ENCODE measurements at places on chromosomes 2 and 18.
A peak's percentile ranks its signal among the peaks of the same experiment; 100 is the strongest.

GRCh38 chr2:196801674-196802261 is 2.3 kb upstream of the GTF3C3 start:
- DNase-seq: no peak

GRCh38 chr2:142876423-142876822 is 1.0 kb upstream of the KYNU start:
- no peak for DNase-seq

DNA sequence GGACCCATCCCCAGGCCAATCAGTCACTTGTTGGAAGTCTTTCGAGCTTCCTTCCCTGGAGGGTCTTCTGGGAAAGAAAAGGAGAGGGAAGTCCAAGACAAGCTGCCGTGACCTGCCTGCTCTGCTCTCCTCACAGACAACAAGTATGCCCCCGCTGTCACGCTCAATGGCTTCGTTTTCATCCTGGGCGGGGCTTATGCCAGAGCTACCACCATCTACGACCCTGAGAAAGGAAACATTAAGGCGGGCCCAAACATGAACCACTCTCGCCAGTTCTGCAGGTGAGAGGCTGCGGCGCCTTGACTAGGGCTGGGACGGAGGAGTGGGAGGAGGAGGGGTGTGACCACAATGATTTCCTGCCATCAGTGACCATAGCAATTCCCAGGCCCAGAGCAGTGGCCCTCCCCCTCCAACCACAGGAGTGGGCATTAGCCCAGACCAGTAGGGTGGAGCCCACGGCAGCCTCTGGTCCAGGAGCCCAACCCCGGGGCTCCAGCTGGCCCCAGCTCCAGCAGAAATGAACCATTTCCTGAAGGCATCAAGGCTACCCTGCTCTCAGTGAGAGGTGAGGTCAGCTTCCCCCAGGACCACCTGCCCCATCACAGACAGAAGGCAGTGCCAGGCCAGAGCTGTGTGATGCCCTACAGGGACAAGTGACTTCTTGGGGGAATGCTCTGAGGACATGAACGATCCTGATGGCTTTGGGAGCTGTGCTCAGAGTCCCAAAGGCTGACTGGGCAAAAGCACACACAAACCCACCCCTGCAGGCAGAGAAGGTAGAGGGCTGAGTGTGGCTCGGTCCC is 223.1 kb downstream of the ATAD2B start:
- DNase-seq: no peak

DNA sequence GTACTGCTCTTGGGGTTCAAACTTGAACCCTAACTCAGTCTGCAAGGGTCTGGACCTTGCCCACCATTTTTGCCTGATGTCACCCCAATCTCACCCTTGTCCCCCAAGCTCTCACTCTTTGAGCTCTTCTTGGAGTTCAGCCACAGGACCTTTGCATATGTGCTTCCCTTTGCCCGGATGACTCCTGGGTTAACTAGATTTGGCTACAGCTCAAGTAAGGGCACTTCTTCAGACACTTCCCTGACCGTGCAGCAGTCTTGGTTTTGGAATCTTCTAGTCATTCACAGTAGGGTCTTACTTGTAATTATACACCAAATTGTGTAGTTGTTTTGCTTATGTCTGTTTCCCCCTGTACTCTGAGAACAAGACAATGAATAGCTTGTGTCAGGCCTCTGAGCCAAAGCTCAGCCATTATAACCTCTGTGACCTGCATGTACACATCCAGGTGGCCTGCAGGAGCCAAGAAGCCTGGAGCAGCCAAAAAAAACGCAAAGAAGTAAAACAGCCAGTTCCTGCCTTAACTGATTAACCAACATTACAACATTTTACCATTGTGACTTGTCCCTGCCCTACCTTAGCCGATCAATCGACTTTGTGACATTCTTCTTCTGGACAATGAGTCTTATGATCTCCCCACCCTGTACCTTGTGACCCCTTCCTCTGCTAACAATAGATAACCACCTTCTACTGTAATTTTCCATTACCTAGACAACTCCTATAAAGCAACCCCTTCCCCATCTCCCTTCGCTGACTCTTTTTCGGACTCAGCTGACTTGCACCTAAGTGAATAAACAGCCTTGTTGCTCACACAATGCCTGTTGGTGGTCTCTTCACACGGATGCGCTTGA is 1.0 kb upstream of the MOGAT1 start:
- DNase-seq: no peak

GRCh38 chr2:62234755-62235655 is 39.1 kb downstream of the B3GNT2 start:
- peak; percentile 83 for DNase-seq

GRCh38 chr2:109446278-109447131 is 167.3 kb downstream of the SEPTIN10 start:
- DNase-seq: peak; percentile 77

DNA sequence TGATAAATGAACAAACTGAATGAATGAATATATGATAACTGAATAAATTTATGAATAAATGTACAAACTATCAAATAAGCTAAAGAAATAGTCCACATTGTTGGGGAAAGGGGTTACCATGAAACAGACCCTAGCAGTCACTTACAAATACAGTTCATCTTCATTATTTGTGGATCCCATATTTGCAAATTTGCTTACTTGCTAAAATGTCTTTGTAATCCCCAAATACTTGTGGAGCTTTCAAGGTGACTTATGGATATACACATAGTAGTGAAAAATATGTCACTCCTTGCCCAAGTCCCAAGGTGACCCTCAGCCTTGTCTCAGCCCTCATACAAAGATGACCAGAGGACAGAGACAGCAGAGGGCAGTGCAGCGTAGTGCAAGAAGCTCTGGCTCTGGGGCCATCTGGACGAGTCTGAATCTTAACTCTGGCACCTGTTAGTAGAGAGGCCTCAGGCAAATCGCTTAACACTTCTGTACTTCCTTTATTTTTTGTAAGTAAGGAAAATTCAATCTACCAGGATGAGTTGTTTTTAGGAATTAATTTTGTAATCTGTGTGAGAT is 3.1 kb downstream of the PAIP2B start:
- DNase-seq: peak; percentile 80

GRCh38 chr2:223100061-223100511 is 48.1 kb downstream of the KCNE4 start:
- DNase-seq: no peak

- no peak for DNase-seq
Measured at GRCh38 chr18:76264198-76264875, 230.7 kb downstream of the ZNF516 start.

DNA sequence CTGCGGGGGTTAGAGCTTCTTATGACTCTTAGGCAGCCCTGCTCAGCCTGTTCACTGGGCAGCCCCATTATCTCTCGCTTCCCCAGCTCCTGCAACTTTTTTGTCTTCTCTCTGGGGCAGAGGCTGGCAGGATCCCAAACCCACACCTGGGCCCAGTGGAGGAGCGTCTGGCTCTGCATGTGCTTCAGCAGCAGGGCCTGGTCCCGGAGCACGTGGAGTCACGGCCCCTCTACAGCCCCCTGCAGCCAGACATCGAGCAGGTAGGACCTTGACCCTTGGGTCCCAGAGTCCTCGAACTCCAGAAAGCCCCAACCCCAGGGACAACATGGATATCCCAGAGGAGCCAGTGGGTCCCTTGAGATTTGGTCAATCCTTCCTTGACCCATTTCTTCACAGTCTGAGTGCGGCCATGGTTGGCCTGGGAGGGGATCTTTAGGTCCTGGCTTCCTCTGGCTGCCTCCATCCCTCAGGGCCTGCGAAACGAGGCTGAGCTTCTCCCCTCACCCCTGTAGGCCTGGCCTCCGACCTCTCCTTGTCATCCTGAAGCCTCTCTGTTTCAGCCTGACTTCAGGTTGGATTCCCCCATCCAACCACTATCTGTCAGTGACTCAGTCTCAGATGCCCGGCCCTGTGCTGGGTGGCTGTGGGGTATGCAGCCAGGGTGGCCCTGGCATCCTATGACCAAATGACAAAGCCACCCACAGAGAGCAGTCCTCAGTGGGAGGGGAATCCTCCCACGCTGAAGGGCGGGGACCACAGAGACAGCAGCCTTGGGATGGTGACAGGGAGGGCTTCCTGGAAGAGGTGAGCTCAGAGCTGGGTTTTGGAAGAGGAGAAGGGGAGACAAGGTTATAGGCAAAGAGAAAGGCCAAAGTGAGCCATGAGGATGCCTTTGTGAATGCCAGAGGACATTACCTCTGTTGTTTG is 214.2 kb downstream of the DYSF start:
- DNase-seq: no peak

- DNase-seq: no peak
Measured at GRCh38 chr18:35174093-35174731, 66.6 kb upstream of the ZNF397 start.

- DNase-seq: no peak
Measured at GRCh38 chr18:21064347-21064746, 47.3 kb downstream of the ROCK1 start.

- no peak for DNase-seq
Measured at GRCh38 chr2:45450634-45451033, 160.4 kb downstream of the SRBD1 start.
